ENCODE measurements at places on chromosomes 6 and 20.

DNA sequence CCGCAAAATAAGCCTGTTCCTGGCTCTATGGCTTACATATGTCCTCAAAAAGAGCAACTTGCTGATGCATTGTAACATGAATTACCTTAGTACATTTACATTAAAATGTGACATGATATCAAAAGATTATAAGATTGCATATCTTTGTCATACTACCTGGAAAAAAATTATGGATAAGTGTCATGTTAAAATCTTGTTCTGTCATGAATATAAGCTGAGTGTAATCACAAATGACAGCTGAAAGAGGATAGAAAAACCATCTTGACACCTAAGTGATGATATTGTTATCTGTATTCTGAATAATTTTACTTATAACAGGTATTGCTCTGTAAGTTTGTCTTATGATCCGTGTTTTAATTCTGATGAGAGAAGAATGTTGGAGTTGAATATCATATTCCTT is 503.0 kb upstream of the RNF217 start:
- no peak for DNase-seq

GRCh38 chr6:19866985-19867627 is 29.9 kb downstream of the ID4 start:
- no peak for DNase-seq

DNA sequence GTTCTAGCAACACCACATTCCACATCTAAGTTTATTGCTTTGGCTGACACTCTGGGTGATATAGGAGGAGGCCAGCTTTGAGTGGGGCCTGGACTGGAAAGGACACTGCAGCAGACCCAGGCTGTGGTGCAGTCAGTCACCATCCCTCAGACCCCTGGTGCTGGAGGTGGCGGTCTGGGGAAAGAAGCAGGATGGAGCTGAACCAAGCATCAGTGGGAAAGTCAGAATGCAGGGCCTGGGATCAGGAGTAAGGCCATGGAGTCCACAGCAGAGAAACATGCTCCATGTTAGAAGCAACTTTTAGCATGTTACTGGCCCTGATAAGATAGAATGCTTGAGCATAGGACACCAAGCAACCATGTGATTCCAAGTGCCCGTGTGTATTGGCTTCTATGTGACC is 5.9 kb downstream of the HLA-A start:
- DNase-seq: no peak

- DNase-seq: no peak
Measured at GRCh38 chr6:9482030-9482738, 932.7 kb downstream of the TFAP2A start.

- peak; percentile 65 for DNase-seq
Measured at GRCh38 chr20:1946762-1947534, 46.9 kb downstream of the PDYN start.

- DNase-seq: no peak
Measured at GRCh38 chr6:28737750-28738395, 185.9 kb downstream of the TRIM27 start.

DNA sequence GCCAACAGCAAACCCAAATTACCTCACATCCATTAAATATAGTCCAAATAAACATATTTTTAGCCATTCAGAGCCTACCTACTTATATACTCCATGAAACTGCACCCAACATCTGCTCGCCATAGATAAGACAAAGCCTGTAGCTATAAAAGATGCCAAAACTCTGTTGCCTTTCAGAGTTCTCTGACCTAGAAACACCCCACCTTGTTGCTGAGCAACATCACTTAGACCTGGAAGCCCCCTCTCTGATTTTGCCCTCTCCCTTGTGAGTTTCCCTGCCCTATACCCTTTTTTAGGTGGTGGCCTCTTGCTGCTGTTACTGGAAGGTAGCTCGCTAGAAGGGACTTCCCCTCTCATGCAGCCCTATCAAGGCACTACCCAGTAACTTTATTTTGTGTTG is 27.7 kb upstream of the FBXL4 start:
- no peak for DNase-seq

- DNase-seq: no peak
Measured at GRCh38 chr6:134669485-134669884, 280.4 kb downstream of the ALDH8A1 start.

GRCh38 chr20:53828088-53828681 is 234.5 kb upstream of the ZNF217 start:
- DNase-seq: no peak

- DNase-seq: peak; percentile 92
Measured at GRCh38 chr6:33672808-33673207, 38.7 kb downstream of the UQCC2 start.

GRCh38 chr20:19492687-19493336 is 265.2 kb upstream of the RIN2 start:
- DNase-seq: no peak
